A172 (cell line): ENCODE measurements at places on chromosomes 1 and 21.
A peak's percentile ranks its signal among the peaks of the same experiment; 100 is the strongest.

DNA sequence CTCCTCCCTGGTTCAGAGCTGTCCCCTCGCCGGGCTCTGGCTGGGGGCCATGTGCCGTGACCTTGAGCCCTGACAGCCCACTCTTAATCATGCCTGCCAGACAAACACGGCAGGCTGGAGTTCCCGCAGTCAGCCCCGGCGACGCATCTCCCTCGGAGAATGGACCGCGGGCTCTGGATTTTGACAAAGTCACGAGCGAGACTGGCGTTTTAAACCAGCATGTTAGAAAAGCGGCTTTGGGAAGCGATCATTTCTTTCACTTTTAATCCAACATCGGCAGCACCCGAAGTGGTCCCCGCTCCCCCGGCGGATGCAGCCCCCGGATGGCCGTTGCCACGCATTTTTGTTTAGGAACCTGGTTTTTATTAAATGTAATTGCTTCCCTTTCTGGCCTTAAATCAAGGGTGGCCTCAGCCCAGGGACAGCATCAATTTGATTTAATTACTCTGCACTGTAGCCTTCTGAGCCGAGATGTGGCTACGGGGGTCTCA is 70.9 kb downstream of the PRDM16 start:
- no peak for DNase-seq

- no peak for DNase-seq
These were observed 7.6 kb downstream of the COL16A1 start for GRCh38 chr1:31696242-31696641.

- no peak for DNase-seq
These were observed 10.8 kb downstream of the THEM4 start for GRCh38 chr1:151898519-151898991.

DNA sequence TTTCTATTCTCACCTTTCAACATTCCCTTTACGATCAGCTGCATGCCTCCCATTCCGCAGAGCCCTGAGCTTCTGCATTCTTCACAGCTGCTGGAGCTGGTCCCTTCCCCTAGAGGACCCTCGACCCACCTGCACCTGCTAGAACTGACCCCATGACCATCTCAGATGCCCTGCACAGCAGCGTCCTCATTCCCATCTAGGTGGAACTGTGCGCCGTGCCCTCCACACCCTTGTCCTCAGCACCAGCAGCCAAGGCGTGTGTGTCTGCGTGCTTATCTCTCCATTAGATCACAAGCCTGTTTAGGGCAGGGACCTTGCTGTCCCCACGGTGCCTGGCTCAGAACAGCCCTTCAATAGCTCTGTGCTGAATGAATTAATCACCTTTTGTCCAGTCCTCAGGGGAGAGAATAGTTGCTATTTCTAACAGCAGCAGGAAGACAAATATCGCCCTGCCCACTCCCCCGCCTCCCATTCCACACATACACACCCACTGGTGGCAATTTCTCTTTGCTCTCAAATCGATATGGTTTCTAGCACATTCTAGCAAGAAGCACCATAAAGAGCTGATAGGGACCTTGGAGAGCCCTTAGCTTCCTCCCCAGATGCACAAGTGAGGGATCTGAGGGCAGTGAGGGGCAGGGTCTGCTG is 61.7 kb downstream of the KCNN3 start:
- DNase-seq: no peak

- peak; percentile 47 for DNase-seq
These were observed 690 bp downstream of the C1orf216 start for GRCh38 chr1:35717911-35718476.

- no peak for DNase-seq
These were observed 23.4 kb downstream of the WDR4 start for GRCh38 chr21:42855937-42856335.

DNA sequence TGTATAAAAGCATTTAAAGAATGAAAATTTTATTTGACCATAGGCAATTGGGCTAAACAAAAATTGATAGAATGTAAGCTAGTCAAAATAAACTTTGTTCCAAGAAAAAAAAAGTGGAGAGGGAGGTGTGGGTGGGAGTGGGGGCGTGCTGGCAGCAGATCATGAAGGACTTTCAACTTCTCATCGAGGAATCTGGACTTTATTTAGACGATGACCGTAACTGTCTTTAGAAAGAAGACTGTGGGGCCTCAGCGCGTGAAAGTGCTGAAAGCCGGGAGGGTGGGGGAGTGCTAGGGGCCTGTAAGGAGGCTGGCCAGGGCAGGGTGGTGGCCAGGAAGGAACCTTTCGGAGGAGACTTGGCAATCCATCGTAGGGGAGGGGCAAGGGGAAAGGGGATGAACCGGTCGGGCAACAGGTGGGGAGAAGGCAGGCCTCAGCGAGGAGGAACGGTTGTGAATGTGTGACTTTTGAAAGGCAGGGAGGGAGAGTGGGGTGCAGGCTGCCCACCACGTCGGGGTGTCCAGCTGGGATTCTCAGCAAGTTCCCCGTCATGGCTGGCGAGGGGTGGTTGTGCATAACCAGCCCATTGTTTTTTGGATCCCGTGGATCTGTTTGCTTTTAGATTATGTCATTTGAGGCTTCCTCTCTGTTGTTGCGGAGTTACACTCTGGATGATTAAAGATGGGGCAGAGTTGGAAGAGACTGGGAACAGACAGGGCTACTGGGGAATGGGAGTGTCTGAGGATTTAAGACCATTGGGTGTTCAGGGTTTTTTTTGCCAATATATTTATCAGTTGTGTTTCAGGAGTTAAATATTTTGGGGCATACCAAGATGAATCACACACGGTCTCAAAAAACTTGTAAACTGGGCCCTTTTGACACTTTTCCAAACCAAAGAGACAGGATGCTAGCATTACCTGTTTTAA is 35.5 kb downstream of the HUNK start:
- DNase-seq: peak; percentile 37

GRCh38 chr1:205275133-205275532 is 46.4 kb downstream of the NUAK2 start:
- no peak for DNase-seq

DNA sequence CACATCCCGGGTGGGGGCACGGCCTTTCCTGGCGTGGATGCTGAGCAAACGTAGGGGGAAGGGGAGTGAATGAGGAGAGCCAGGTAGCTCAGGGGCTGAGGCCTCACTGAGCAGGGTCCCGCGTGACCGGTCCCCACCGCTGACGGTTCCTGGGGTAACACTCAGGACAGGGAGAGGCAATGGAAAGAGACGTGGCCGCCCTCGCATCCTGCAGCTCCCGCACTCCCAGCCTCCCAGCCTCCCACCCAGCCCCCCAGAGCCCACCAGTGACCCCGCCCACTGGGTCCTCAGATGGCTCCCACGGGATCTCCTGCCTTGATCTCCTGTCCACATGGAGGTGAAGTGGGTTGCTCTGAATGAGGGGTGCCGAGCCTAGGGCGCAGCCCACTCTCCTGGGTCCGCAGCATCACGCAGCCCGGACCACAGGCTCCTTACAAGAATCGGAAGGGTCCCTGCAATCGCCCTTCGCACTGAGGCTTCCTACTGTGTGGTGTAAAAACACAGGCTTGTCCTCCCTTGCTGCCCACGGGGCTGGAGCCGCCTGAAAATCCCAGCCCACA is 2.4 kb downstream of the TSPEAR start:
- DNase-seq: no peak

DNA sequence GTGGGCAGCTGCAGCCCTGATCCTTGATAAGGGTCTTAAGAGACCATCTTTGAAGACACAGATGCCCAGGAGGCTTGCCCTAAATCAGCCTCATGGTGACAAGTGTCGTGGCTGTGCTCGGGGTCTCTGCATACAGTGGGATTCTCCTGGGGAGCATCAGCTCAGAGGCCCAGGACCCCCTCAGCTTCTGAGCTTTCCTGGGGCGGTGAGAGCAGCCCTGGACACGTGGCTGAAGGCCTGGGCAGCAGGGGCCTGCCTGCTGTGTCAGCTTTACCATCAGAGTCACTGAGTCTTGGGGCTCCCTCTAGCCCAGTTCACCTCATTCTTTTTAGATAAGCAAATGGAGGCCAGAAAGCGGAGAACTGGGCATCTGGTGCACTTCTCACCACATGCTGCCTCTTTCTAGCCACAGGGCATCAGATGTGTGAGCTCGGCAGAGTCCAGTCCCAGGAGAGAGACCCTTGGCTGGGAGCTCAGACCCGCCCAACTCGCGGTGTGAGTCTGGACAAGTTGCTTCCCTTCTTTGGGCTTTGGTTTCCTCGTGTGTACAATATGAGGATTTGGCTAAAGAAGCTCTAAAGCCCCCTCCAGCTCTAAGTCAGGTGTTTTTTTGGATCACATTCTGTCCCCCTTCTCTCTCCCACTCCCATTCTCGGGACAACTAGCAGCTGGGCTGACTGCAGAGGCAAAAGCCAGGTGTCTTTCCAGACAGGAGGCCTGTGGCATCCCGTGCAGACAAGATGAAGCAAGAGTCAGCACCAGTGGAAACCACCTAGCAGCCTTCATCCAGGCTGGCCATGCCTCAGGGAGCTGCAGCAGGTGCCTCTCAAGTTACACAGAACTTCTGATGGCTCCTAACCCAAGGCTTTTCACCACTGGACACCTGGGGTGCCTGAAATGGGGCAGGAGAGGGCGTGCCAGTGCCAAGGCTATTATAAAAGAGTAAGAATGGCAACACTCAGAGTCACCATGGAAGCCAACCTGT is 119.1 kb downstream of the KCNN3 start:
- no peak for DNase-seq

GRCh38 chr1:152585586-152585985 is 5.3 kb upstream of the LCE3D start:
- DNase-seq: no peak

GRCh38 chr1:58699011-58699762 is 675 bp downstream of the MYSM1 start:
- peak; percentile 16 for DNase-seq

- DNase-seq: no peak
These were observed 22.7 kb downstream of the MAB21L3 start for GRCh38 chr1:116133696-116134475.

DNA sequence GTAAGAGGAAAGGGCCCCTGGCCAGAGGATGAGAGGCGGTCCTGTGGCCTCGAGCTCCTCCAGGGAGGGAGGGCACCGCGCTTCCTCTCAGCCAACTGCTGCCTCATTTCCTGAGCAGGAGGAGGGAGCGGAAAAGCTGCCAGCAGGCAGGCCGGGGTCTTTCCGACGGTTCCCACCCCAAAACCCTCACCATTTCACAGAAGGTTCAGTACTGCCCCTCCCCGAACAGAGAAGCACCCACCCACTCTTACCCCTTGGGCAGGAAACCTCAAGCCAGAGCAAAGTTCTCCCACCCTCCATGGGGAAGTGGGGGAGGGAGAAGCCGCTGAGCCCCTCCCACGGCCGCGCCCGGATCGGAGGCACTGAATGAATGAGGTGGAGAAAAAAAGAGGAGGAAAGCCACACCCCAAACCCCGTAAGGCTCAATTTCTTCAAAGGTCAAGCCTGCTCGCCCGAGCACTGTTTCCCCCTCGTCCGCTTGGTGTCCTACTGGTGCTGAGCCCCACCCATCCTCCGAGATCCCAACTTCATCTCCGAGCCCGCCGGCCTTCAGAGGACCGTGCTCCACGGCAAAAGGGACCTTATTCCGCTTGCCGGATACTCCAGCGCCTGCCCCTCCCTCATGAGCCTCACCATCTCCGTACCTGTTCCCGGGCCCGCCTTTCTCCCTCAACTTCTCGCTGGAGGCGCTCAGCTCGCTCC is 9.4 kb downstream of the TPM3 start:
- DNase-seq: peak; percentile 86

DNA sequence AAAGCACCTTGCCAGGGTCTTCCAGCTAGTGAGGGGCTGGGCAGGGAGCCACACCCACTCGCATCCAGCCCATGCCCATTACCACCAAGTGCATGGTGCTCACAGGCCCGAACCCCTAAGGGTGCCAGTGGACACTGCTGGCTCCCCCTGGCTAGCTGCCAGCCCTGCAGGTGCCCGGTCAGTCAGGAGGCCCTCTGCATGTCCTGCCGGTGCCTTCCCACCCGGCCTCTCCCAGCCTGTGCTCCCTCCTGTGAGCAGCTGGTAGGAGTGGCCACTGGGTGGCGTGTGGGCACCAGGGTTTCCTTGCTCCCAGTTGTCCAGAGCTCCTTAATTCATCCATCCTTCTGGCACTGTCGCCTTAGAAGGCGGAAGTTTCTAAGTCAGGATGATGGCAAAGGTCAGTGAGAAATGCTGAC is 33.4 kb downstream of the QSOX1 start:
- DNase-seq: peak; percentile 84

DNA sequence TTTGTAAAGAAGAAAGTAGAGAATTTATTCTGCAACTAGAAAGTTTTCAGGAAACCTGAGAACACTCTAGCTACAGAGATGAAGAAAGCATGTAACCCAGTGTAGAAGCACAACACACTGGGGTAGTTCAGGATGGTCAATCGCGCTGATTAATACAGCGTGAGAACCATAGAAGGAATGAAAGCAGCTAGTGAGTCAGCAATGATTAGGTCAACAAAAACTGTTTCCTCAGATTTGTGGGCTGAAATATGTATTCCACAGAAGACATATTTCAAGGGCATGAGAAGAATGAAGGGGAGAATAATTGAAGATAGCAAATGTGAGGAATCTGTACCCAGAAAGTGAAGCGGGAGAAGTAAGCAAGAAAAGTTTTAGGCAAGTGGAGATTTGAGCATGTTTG is 97.8 kb upstream of the ADGRL2 start:
- DNase-seq: peak; percentile 64

DNA sequence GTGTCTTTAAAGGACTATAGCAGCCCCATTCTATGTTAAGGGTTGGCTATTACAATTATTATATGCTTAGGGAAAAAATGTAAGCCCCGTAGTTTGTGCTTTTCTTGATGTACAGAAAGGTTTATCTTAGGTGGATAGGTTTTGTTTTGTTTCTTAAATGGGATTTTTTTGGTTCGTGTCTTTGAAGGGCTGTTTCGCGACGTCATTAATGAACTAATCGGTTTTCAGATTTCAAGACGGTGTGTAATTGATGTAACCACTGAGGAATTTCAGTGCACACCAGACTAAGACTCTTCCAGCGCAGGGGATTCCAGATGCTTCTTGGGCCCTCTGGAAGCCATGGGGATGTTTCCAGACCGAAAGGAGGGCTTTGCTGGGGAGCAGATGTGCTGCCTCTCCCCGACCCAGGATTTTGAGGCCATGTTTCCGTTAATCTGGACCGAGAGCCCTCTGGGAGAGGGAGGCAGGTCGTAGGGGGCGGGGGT is 4.8 kb upstream of the SIM2 start:
- no peak for DNase-seq

DNA sequence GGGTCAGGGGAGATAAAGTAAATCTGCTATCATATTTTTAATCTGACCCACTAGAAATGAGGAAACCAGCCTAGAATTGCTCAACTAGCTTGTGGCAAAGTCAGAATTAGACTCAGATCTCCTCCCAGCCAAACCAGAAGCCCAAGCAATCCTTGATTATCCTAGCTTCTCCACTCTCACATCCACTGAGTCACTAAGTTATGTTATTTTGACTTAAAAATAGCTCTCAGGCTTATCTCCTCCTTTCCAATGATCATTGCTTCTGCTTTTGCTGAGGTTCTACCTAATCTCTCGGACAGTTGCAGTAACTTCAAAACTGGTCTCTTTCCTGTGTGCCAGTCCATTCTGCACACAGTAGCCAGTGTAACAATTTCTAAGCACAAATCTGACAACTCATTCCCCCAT is 22.9 kb downstream of the OVAAL start:
- no peak for DNase-seq

GRCh38 chr1:221025956-221026355 is 146.7 kb downstream of the HLX start:
- DNase-seq: peak; percentile 32

- peak; percentile 40 for DNase-seq
These were observed 3.1 kb downstream of the NUAK2 start for GRCh38 chr1:205318231-205318991.
